Large intestine (tissue), 12 donors: ENCODE measurements at places on chromosomes 12 and 14. TPM values are rescaled to one million over a fixed set of nuclear protein-coding genes. Genes with fewer than 3 reads are reported as not detected.

SHMT2 gene
- 66.3 TPM for polyA plus RNA-seq

SYCP3 gene
- polyA plus RNA-seq = 1.7 TPM

PITPNM2 gene
- polyA plus RNA-seq = 7.8 TPM

FGF23 gene
- 6.5 TPM for polyA plus RNA-seq

ANKS1B gene
- 2.4 TPM for polyA plus RNA-seq

DLGAP5 gene
- 11.6 TPM for polyA plus RNA-seq

KERA gene
- polyA plus RNA-seq = 0.22 TPM

STAC3 gene
- 4.0 TPM for polyA plus RNA-seq

ACSM4 gene
- 0.04 TPM for polyA plus RNA-seq

- H3K36me3 ChIP-seq = no peaks in the 10 kb centered on the region
- H3K27ac ChIP-seq = peak overlapping the region; percentile 100
- peak; percentile 96 for DNase-seq
These were observed 2.1 kb upstream of the ARID2 start for GRCh38 chr12:45727301-45727979.

DNA sequence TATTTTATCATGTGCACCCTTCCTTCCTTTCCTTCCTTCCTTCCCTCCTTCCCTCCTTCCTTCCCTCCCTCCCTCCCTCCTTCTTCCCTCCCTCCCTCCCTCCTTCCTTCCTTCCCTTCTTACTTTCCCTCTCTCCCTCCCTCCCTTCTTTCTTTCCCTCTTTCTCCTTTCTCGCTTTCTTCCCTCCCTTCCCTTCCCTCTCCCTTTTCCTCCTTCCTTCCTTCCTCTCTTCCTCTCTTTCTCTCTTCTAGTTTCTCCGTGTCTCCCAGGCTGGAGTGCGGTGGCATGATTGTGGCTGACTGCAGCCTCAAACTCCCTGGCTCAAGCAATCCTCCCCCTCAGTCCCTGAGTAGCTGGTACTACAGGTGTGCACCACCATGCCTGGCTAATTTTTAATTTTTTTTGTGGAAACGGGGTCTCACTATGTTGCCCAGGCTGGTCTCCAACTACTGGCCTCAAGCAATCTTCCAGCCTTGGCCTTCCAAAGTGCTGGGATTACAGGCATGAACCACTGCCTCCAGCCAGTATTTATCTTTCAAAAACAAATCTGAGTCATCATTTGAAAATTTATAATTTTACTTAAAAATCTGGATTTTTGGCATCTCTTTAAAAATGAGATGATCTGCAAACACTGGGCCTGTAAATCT, 7.8 kb downstream of the C1RL start:
- peaks cover 27% of the 10 kb centered on the region for H3K36me3 ChIP-seq
- H3K4me1 ChIP-seq = peaks cover 5% of the 10 kb centered on the region
- DNase-seq = no peak
- no peak overlapping the region for H3K4me3 ChIP-seq
- H3K27me3 ChIP-seq = no peaks in the 10 kb centered on the region

DNA sequence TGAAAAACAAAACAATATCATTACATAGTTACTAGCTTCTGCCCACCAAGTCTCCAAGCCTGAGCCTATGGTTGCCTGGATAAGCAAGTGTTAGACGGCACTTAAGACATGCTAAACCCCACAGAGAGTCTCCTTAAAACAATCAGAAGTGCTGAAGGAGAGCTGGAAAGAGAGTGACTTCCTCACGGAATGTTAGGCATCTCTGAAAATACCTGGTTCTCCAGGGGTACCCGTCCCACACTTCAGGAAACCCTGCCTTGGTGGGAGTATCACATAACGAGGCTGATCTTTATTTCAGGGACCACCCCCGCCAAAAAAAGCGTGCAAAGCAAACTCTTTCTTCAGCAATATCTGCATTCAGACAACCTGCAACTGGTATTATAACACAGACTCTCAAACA, 18.3 kb downstream of the LHX5 start:
- peaks cover 25% of the 10 kb centered on the region for H3K27me3 ChIP-seq
- H3K4me1 ChIP-seq = no peaks in the 10 kb centered on the region
- no peak overlapping the region for H3K27ac ChIP-seq
- no peaks in the 10 kb centered on the region for H3K36me3 ChIP-seq

DNA sequence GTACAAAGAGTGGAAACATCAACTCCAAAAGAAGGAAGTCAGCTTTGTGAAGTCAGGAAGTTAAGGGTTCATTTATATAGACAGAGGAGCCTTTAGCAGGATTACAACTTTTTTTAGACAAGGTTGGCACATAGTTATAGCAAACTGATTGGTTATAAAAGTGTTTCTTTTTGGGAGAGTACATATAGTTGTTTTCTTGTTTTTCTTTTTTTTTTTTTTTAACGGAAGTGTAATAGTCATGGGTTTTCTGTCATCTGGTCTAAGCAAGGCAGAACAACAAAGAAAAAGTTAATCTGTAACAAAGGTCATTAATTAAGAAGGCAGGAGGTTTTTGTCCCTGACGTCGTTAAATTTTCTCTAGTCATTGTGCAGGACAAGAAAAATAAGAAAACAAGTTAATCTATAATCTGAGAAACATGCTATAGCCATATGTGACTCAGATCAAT, 13.0 kb upstream of the MFAP5 start:
- no peaks in the 10 kb centered on the region for H3K4me1 ChIP-seq
- no peaks in the 10 kb centered on the region for H3K27me3 ChIP-seq
- no peak overlapping the region for H3K4me3 ChIP-seq
- no peak for DNase-seq

- H3K36me3 ChIP-seq = no peaks in the 10 kb centered on the region
- no peak overlapping the region for H3K27ac ChIP-seq
- DNase-seq = no peak
- H3K4me1 ChIP-seq = no peaks in the 10 kb centered on the region
- H3K4me3 ChIP-seq = no peak overlapping the region
- no peaks in the 10 kb centered on the region for H3K27me3 ChIP-seq
These were observed 82.7 kb upstream of the ESRRB start for GRCh38 chr14:76293221-76293620.

- H3K27ac ChIP-seq = no peak overlapping the region
- no peak for DNase-seq
- H3K4me3 ChIP-seq = no peak overlapping the region
These were observed 905.1 kb upstream of the USP15 start for GRCh38 chr12:61355105-61355504.

- H3K36me3 ChIP-seq = peaks cover 10% of the 10 kb centered on the region
- DNase-seq = no peak
- H3K27me3 ChIP-seq = no peaks in the 10 kb centered on the region
These were observed 710 bp downstream of the MTA1 start for GRCh38 chr14:105420101-105420973.

DNA sequence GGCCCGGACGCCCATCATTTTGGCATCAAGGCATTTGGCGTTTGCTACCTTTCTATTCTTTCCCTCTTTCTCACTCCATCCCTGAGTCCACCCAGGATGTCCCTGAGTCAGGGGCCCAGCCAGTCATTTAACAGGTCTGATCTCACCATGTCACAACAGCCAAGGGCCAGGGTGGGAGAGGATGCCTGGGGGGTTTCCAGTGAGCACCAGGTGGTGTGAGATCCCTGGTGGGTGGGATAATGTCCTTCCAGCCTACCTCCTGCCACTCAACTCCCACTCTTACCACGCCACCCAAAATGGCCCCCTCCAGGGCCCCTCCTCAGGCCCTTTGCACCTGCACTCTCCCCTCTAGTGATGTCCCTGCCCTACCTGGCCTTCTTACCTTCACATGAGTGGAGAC, 310.8 kb downstream of the BCL11B start:
- H3K36me3 ChIP-seq = no peaks in the 10 kb centered on the region
- no peaks in the 10 kb centered on the region for H3K4me1 ChIP-seq
- no peak overlapping the region for H3K27ac ChIP-seq
- H3K27me3 ChIP-seq = peaks cover 14% of the 10 kb centered on the region

- no peaks in the 10 kb centered on the region for H3K27me3 ChIP-seq
- no peaks in the 10 kb centered on the region for H3K4me1 ChIP-seq
- H3K27ac ChIP-seq = no peak overlapping the region
- no peaks in the 10 kb centered on the region for H3K36me3 ChIP-seq
These were observed 664.7 kb downstream of the SLC6A15 start for GRCh38 chr12:84247931-84248330.

DNA sequence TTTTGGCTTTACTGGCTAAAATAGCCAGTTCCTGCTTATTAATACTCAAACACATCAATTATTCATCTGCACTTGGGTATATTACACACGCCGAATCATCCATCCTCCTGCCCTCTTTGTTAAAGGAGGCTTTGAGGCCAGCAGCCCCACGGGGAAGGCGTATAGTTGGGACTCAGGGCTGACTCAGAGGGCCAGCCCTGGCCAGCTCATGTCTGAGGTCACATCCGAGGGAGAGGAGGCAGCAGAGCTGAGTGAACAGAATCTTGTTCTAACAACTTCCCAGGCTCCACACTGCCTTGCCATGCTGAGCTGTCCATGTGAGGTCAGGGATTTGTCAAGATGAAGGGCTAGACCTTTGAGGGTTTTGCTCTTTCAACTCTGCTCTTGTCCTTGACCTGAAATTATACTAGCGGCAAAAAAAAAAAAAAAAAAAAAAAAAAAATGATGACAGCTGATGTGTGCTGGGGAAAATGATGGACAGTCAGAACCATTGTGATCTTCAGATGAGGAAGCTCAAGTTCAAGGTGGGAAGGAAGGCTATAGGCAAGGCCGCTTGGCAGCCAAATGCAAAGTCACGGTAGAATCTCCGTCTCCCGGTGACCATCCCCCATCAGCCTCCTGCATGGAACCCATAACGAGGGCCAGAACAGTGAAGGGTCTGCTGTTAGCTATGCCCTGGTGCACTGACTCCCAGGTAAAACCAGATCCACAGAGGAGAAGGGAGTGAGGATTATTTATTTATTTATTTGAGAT, 12.5 kb upstream of the MARK3 start:
- no peak overlapping the region for H3K4me3 ChIP-seq
- no peak overlapping the region for H3K27ac ChIP-seq
- no peaks in the 10 kb centered on the region for H3K36me3 ChIP-seq
- peaks cover 3% of the 10 kb centered on the region for H3K27me3 ChIP-seq
- H3K4me1 ChIP-seq = no peaks in the 10 kb centered on the region

DNA sequence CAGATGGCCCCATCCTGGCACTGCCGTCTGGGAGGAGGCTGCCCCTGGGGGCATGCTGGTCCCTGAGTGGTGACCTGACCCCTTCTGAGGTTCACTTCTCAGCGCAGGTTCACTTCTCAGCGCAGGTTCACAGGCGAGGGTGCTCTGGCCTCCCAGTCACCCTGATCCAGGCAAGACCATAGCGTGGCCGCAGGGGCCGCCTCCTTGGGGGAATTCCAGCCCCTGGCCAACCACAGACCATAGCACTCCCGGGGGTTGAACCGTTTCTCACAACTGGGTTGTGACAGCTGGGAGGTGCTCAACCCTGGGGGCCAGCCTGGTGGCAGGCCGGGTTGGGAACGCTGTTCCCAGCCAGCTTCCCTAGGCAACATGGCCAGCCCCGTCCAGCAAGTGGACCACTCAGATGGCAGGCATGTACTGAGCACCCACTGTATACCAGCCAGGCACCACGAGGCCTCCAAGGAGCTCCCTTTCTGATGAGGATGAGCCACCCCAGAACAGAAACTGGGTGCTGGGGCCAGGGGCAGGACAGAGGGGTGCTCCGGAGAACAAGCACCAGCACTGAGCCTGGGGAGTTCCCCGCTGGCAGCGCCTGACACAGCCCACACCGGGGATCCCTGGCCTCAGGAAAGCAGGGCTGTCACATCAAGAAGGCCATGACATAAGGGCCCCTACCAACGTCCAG, 28.3 kb upstream of the ZFP36L1 start:
- no peaks in the 10 kb centered on the region for H3K36me3 ChIP-seq
- H3K27me3 ChIP-seq = no peaks in the 10 kb centered on the region
- peaks cover 31% of the 10 kb centered on the region for H3K4me1 ChIP-seq
- no peak overlapping the region for H3K4me3 ChIP-seq

- no peak overlapping the region for H3K27ac ChIP-seq
- H3K27me3 ChIP-seq = no peaks in the 10 kb centered on the region
- DNase-seq = no peak
- H3K4me1 ChIP-seq = no peaks in the 10 kb centered on the region
These were observed 424.3 kb downstream of the NPAS3 start for GRCh38 chr14:33362934-33363333.

GRCh38 chr12:76544601-76545261, 14.8 kb downstream of the OSBPL8 start:
- H3K27ac ChIP-seq = no peak overlapping the region
- H3K4me3 ChIP-seq = no peak overlapping the region
- no peak for DNase-seq

- no peaks in the 10 kb centered on the region for H3K4me1 ChIP-seq
- DNase-seq = peak; percentile 27
- H3K27me3 ChIP-seq = no peaks in the 10 kb centered on the region
- H3K27ac ChIP-seq = no peak overlapping the region
These were observed 411.2 kb downstream of the AEBP2 start for GRCh38 chr12:19850346-19851065.
